ENCODE measurements at places on chromosomes 5 and 9. TPM values are rescaled to one million over a fixed set of nuclear protein-coding genes. Genes with fewer than 3 reads are reported as not detected.

DNA sequence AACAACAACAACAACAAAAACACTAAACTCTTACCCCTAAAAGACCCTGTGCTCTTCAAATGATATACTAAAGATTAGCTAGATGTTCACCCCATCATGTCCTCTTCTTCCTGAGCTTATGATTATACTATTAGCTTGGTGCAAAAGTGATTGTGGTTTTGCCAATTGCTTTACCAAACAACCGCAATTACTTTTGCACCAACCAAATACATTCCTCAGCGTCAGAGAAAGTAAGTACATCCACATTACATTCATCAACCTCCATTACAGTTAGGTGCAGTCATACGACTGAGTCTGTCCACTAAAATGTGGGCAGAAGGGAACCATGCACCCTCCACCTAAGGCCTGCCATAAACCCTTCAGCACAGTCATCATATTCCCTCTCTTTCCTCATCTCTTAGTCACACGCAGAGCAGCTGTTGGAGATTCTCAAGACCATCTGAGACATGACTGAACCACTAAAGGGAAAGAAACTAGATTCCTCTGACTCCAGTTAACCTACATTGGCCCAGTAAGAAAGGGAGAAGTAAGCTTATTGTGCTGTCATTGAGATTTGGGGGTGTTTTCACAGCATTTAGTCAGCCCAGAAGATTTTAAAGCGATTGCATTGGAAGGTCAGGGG, 181.6 kb upstream of the TLE4 start:
- no peak for DNase-seq

GRCh38 chr5:173018358-173018757, 34.8 kb downstream of the ATP6V0E1 start:
- no peak for DNase-seq

GRCh38 chr5:13234-13633, 78.7 kb upstream of the PLEKHG4B start:
- no peak for DNase-seq

CARD9 gene
- 0.69 TPM for total RNA-seq

SLC28A3 gene
- 0.94 TPM for total RNA-seq

All from mammary epithelial cell (primary cell).